Effector CD4-positive, alpha-beta T cell (primary cell): ENCODE measurements at places on chromosomes 2 and 18.

GRCh38 chr2:240300840-240301239 lies 134.6 kb upstream of the GPC1 start:
- DNase-seq = no peak

DNA sequence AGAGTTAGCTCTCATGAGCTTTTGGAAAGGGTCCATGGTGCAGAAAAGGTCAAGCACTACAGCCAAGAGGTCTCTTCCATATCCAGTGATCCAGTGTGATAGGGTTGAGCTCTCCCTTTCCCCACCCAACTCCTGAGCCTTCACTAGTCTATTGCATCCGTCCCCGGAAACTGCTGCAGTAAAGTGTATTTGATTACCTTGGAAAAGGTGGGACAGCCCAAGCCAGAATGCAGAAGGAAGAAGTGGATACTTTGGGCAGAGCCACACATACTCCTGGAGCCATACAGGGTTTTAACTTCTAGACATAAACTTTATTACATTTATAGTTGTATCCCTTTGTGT lies 3.6 kb downstream of the PNKD start:
- no peak for DNase-seq

GRCh38 chr2:112813280-112813966 lies 23.2 kb downstream of the IL1B start:
- DNase-seq = no peak

- no peak for DNase-seq
Observed at GRCh38 chr18:21857871-21858270, 117.3 kb downstream of the MIB1 start.

GRCh38 chr2:108189316-108189715 lies 50.5 kb upstream of the SULT1C3 start:
- no peak for DNase-seq

GRCh38 chr2:219122202-219122980 lies 38.2 kb downstream of the NHEJ1 start:
- DNase-seq = no peak

GRCh38 chr2:113978524-113979190 lies 88.8 kb downstream of the ACTR3 start:
- no peak for DNase-seq

DNA sequence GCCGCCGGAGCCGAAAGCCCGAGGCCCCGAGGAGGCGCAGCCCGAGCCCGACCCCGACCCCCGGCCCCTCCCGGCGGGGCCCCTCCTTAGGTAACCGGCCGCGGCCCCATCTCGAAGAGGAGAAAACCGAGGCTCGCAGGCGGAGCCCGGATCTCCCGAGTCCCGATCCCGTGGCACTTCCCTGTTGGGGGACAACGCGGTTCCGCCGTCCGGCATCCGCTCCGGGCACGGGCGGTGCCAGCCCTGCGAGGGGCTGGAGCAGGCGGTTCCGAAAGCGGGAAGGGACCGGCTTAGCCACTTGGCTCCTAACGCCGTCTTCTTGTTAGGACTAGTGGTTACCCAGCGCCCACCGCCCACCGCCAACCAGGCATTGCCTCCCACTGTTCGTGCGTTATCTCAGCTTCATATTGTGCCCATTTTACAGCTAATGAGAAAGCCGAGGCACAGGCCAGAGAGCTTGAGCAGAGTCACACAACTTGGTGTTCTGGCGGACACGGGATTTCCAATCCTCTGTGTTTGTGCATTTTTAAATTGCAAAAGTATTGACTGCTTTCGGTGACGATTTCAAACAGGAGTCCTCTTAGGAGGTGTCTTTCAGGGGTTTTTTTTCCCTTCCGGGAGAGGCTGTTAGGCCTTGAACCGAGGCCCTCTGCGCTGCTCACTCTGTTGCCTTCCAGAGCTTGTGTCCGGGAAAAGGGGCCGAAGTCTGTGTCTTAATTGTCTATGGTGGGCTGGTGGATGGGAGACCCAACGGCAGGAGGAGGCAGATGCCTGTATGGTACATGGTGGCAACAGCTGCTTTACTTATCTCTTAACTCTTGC lies 562 bp downstream of the CENPA start:
- no peak for DNase-seq

- no peak for DNase-seq
Observed at GRCh38 chr2:41948397-41948763, 99.4 kb upstream of the PKDCC start.

DNA sequence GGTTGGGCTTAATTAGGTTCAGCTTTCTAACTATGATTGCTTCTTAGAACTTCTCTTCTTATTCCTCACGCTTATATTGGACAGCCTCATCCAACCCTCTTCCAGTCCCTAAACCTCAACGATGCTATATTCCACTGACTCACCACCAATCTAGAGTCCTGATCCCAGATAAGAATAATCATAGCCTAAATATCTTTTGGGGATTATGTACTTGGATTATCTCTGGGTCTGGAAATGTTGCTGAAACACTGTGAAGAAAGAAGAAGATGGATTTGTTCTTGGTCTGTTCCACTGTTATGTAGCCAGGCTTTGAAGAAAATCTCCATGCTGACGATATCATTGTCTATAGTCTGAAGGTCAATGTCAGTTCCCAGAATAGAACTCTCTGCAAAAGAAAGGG lies 26.9 kb downstream of the DOK1 start:
- DNase-seq = no peak

GRCh38 chr2:156427074-156427473 lies 9.1 kb upstream of the GPD2 start:
- no peak for DNase-seq

DNA sequence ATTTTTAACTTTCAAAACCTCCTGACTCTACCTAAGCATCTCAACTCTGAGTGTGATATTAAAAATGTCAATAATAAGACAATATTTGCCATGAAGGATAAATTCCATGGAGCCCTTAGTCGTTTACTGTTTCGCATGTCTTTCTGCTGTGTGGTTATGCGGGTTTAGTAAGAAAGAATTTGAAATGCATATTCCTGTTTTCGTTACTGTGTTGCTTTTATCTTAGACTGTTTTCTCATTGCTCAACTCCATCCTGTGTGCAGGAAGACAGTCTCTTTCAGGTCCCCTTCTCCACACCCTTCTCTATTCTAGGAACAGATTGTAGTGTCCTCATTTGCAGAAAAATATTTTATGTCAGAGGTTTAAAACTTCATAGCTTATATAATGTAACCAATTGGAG lies 82.5 kb upstream of the MAP3K20 start:
- no peak for DNase-seq

- no peak for DNase-seq
Observed at GRCh38 chr2:127020536-127020935, 86.4 kb downstream of the BIN1 start.

GRCh38 chr2:199704358-199705238 lies 146.4 kb downstream of the FTCDNL1 start:
- no peak for DNase-seq

DNA sequence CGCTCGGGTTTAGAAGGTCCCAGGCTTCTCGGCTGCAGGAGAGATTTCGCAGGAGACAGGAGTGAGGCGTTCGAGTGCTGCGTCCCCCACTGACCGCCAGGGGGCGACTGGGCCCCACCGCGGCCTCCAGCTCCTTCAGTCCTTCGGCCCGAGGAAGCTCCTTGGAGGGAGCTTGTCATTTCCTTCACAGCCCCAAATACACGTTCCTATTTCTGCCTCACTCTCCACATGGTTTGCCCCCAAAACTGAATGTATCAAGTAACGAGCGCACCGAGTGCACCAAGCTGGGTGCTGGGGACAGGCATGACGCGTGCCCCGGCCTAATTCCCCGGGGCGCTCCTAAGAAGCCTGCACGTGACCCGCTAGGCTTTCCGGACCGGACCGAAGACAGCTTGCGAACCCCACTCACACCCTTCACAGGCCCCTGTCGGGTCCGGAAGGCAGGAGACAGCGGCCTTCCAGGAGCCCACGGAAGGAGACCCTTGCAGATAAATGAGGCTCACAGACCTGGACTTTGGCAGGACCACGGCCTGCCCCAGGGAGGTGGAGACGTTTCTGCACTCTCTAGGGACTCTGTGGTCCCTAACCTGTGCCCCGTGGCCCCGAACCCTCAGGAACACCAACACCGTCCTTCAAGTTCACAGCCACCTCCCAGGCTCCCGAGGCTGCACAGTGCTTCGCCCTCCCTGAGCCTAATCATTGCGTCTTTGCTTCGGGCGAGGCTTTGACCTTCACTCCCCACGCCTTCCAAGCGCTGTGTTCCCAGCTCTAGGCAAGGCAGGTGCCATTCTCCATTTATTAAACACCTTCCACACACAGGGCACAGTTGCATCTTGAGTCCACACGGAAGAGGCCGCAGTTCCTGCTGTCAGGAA lies 13.0 kb upstream of the FAHD2A start:
- no peak for DNase-seq

DNA sequence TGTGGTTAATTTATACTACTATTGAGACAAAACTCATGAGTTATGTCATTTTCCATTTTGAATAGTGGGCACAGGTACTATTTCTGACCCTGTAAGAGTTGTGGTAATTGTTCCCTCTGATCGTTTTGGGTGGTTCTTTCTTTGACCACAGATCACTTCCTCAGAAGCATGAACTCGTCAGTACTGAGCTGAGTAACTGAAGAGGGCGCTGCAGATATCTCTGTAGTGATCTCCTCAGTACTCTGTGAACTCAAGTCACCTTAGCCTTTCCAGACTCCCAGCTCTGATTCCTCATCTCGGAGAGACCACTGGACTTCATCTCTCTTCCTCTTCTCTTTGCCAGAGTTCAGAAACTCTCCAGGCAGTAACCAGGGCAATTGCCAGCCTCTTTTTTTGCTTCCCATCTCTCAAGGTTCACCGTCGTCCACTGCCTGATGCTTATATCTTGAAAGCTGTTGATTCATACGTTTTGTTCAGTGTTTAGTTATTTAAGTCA lies 9.4 kb upstream of the IL1RL1 start:
- DNase-seq = peak; percentile 28

DNA sequence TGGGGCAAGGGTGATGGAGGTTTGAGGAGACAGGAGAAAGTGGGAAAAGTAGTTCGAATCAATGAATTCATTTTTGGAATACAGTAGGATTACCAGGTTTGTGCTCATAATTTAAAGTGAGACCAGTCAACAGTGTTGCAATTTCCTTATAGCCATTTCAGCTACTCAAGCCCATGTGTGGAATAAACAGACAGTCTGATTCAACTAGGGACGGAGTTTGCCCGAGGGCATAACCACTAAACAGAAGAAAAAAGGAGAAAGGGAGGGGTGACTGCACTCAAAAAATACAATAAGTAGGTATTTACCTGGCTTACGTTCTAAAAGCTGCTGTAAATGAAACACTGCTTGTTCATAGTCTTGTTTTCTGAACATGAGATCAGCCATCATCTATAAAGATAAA lies 55.2 kb downstream of the TTC21B start:
- no peak for DNase-seq

DNA sequence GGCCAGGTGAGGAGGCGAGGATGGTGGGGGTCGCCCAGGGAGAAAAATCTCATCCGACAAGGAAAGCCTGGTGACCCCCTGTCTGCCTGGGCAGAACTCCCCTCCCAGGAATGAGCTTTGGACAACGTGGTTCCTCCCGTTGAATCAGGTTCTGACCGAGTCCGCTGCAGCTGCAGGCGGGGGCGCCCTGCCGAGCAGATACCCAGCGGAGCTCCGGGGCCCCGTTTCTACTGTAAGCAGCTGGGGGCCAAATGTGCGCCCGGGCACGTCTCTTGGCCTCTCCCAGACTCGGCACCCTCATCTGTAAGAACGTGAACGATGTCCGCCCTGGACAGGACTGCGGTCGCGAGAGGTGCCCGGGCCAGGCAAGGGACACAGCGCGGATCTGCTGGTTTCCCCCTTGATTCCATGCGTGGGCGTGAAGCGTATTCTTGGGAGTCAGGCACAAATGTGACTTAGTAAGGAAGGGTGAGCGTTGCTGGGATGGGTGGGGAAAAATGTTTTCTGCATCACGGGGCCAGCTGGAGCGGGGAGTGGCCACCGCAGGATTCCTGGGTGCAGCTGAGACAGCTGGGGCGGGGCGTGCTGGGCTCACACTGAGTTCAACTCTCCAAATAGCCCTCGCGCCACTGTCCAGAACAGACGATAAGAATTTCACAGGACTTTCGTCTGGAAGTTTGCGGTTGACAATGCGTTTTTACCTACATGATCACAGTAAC lies 20.2 kb upstream of the TUBB6 start:
- DNase-seq = no peak

DNA sequence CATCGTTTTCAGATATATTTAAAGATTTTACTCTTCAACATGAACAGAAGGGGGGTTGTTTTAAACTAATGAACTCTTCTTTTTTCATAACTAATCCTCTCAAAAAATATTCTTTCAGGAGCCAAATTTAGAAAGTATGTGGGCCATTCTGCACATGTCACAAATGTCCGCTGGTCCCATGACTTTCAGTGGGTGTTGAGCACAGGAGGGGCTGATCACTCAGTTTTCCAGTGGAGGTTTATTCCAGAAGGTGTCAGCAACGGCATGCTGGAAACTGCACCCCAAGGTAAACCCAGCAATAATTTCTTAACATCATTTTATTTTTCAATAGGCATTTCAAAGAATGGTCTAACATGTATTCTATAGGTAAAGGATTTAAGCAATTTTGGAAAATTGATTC lies 136.0 kb downstream of the EML6 start:
- DNase-seq = no peak

GRCh38 chr18:69839497-69839896 lies 108.2 kb downstream of the CD226 start:
- DNase-seq = no peak

- peak; percentile 46 for DNase-seq
Observed at GRCh38 chr2:98664323-98664722, 55.9 kb downstream of the UNC50 start.

DNA sequence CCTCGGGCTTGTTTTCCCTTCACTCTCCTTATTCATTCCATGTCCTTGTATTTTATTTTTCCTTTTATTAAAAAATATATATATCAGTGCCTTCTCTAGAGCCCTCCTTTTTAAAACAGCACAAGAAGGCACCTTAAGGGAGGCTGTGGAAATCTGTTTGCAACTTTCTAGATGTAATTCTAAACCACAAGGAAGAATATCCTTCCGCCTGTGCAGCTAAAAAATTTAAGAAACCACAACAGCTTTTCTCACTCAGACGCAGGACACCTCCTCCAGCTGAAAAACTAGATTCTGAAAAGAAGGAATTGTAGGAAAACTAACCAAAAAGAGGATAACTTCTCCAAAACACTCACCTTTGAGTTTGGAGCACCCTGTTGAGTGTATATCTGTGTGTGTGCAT lies 142.2 kb downstream of the BCL11A start:
- no peak for DNase-seq

GRCh38 chr18:38033282-38033681 lies 467.7 kb upstream of the CELF4 start:
- DNase-seq = no peak

DNA sequence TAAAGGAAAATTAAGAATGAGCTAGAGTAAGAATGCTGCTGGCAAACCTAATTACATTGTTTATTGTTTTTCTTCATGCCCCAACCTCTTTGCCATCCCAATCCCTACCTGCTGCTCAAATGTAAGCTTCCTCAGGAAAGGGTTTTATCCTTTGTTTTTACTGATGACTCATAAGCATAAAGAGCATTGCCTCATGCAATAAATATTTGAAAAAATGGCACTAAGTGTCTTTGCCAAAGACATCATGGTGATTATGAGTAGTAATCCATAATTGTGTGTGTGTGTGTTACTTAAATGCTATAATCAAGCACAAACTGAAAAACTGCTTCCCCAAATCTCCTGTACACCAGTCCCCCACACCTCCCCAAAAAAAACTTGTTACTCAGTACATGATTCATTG lies 53.4 kb downstream of the DNER start:
- no peak for DNase-seq
